ENCODE measurements at places on chromosomes 4 and X.

- no peak for DNase-seq
Measured at GRCh38 chr4:140158365-140159030, 4.5 kb upstream of the MAML3 start.

DNA sequence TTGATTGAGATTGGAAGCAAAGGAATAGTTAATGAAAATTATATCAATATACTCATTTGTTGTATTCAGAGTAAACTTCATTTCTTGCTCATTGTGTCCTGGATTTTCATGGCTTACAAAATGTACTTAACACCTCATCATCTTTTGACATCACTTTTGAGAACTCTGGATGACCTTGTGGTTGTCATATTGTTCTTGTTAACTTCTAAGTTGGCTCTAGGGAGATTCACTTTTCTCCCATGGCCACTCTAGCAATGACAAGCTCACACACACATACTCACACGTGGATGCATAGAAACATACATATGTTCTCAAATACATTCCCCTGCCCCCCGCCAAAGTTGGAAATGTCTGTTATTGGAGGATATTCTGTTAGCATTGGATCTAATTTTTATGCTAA is 15.3 kb downstream of the PHEX start:
- no peak for DNase-seq

DNA sequence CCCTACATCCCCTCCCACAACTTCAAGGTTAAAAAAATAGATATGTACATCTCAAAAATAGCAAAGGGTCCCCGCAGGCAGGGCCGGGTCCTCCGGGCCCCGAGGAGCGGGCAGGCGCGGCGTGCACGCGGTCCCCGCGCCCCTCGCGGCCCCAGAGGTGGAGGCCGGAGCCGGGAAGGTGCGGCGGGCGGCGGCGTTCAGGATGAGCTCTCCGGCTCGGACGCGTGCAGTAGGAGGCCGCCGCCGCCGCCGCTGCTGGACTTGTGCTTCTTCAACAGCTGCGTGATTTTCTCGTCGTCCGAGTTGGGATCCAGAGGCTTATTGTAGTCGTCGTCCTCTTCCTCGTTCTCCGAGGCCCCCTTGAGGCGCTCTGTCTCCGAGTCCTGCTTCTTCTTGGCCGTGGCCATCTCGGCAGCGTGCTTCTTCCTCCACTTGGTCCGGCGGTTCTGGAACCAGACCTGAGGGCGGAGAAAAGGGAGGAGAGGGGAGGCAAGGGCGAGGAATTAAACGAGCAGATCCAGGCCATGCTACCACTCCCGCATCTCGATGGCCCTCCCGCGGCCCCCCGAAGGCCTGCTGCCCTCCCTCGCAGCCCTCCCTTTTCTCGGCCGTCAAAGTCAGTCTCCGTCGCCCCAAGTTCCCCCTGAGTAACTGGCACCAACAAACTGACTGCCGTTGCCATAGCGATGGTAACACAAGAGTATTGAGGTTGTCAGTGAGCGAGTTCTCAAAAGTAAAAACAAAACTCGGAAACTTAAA is 5.8 kb downstream of the NKX6-1 start:
- DNase-seq = no peak

DNA sequence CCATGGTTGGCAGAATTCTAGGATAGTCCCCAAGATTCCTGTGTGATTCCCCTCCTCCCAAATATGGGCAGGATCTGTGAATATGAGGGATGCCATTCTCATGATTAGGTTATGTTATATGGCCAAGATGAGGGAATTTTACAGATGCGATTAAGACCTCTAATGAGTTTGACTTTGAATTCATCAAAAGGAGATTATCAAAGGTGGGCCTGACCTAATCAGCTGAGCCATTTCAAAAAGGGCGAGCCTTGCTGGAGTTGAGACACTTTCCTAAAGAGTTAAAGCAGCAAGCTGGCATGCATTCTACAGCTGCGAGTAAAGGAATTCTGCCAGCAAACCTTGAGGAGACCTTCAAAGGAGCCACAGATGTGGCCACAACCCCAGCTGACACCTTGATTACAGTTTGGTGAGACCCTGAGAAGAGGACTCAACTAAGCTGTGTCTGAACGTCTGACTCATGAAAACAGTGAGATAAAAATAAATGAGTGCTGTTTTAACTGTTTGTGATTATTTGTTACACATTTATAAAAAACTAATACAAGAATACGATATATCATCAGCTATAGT is 31.7 kb upstream of the TMPRSS11D start:
- DNase-seq = no peak

DNA sequence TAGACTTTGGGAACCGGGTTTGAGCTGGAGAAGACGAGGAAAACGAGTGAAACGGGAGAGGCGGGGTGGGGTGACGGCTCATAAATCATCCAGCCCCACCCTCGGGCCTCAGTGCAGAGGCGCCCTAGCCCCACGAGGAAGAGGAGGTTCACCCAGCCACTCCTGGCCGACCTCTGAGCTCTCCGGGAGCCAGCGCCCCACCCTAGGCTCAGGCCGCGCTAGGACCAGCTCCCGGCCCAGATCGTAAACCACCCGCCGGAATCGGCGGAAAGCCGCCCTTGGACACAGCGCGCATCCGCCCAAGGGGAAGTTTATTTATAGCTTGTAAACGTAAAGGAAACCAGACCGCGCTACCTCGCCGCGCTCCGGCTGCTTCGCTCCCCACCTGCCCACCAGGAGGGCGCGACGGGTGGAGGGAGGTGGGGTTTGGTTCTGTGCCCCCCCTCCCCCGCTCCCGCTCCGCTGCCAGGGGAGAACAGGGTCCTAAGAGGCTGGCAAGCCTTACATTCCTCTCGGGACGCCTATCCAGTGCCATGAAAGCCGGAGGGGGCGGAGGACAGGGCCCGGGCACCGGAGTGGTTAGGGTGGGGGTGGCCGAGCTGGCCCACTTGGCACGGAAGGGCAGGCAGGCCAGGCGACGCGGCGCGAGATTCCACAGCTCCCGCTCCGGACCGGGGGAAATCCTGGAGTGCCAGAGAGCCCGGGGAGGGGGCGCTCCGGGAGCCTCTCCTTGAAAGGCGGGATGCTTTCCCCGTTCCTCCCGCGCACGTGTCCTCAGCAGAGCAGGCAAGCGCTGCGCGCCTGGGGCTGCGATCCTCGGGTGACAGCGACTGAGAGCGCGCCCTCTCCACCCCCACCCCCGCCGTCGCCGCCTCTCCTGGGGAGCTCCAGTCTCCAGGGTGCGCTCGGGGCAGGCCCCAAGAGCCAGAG is 84.2 kb downstream of the BCOR start:
- peak; percentile 84 for DNase-seq

- no peak for DNase-seq
Measured at GRCh38 chr4:157141976-157142375, 66.0 kb downstream of the GLRB start.

DNA sequence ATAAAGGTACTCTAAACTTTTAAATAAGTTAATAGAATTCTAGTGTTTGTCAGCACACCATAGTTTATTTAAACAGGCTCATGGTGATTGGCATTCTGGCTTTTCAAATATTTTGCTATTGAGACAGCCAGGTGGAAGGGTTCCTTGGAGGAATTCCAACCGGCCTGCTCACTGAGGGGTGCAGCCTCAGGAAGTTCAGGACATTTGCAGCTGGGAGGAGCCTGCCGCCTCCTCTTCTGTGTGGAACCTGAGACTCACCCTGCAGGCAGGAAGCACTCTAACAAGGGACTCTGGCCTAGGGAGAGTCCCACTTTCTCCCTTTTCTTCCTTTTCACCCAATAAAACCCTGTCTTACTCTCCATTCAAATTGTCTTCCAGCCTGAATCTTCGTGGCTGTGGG is 1328.0 kb downstream of the FSTL5 start:
- DNase-seq = no peak

DNA sequence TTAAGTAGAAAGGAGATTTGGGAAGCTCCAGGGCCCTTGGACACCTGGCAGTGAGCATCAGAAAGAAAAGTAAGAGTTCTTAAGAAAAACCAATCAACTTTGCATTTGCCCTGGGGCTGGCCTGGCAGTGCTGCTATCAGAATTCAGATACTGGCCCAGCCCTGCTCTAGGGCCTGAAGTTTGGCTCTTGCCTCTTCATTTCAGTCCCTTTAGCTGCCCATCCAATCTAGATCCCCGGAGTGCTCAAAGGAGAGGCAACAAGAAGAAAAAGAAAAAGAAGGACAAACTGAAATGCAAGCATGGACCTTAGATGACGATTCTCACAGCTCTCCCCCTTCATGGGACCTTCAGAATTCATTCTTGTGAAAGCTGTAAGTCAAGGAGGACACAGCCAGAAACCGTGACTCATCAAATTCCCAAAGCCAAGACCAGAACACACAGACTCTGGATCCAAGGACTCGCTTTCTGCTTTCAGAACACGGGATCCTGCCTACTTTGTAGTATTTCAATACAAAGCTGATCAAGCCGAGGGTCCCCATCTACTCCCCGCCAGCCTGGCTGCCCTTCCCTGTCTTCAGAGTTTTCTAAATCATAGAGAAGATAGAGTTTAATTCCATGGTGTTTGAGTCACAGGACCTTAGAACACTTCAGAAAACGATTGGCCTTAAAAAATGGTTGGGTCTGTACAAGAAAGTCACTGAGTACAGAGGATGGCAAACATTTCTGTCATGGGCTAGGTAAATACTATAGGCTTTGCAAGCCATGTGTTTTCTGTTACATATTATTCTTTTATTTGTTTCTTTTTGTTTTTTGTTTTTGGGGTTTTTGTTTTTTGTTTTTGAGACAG is 103.7 kb downstream of the RBM47 start:
- DNase-seq = no peak

DNA sequence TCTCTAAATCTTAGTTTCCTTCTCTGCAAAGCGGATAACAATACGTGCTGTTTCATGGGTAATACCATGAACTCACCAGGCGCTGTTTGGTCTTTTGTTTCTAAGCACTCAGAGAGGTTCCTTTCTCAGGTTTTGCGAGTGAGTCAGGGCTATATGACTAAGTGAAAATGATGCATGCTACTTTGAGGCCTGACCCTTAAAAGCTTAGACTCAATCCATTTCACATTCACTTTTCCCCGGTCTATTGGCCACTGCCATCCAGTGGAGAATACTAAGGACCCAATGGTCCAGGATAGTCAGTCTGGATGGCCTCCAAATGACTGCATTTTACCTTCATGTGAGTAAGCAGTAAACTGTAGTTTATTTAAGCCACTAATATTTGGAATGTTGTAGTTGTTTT is 400.8 kb upstream of the SLIT2 start:
- DNase-seq = no peak

GRCh38 chr4:26520728-26521450 is 30.6 kb upstream of the CCKAR start:
- DNase-seq = no peak

GRCh38 chrX:12661464-12661863 is 129.7 kb upstream of the PRPS2 start:
- DNase-seq = no peak

DNA sequence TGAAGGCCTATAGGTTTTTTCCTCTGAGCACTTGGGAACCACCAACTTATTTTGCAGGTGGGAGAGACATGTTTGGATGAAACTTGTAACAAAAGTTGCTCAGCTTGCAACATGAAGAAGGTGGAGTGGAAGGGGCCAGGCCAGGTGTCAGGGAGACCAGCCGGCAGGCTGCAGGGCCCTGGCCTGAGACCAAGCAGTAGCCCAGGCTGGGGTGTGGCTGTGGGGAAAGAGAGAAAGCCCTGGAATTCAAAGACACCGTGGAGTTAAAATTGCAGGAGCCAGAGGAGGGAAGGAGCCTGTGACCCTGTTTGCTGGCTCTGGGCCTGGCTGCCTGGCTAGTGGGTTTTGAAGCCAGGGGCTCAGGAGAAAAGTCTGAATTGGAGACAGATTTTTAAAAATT is 43.4 kb downstream of the EFNB1 start:
- DNase-seq = no peak

GRCh38 chrX:121014826-121015225 is 29.3 kb upstream of the CT47A1 start:
- DNase-seq = no peak

DNA sequence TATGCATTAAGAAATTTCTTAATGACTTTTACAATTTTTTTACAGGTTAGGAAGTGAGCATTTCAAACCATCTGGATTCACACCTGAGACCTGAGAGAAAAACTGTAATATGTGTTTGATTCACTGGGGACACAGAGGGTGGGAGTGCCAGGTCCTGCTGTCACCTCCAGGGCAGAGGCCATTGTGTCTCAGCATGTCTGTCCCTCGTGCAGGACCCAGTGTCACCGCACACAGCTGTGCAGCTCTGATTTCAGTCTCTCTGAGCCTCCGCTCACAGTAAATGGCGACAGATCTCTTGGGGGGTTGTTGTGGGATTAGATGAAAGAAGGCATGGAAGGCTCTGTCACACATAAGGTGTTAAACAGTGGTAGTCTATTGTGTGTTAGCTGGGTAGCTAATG is 23.0 kb upstream of the CLDN24 start:
- DNase-seq = no peak

DNA sequence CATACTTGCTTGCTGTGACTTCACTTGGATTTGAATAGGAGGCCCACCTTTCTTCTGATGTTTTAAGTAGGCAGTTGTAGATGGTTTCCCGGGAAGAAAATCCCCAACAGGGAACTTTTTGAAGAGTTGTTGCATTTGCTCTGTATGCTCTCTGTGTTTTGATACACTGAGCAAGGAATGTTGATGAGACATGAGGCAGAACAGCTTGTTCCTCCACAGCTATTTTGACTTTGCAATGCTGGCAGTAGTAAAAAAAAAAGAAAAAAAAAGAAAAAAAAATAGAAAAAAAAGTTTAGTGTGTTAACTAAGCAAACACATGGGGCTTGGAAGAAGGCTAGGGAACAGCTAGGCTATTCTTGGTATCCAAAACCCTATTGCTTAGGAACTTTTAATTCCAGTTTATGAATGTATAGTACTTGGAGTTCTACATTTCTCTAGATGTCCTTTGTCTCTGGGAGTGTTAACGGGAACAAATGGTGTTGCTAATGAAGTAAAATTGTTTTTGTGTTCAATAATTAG is 23.4 kb upstream of the PAQR3 start:
- DNase-seq = no peak

DNA sequence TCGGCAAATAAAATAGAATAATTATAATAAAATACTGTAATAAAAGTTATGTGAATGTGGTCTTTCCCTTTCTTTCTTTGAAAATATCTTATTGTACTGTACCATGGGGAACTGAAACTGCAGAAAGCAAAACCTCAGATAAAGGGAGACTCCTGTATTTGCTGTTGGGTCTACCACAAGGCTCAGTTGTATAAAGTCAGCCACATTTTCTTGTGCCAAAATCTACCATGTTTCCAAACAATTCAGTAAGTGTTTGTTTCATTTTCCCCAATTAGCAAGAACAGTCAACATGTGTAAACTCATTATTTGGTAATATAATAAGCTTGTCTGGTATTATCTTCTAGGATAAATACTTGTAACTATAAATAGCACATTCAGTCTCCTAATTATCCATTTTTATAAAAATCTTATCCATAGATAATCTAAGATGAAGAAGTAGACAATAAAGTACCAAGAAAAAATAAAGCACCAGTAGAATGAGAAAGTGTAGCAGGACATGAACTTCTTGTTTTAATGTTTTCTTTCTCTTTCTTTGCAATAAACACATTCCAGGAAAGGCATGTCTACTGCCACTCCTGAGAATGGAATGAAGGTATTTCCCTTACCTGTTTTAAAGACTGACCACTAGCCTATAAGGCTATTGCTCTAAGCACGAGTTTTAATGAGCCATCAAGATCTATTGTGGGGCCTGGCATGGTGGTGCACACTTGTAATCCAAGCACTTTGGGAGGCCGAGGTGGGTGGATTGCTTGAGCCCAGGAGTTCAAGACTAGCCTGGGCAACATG is 15.0 kb upstream of the OTUD4 start:
- no peak for DNase-seq
